PC-3 (cell line): ENCODE measurements at places on chromosomes 6 and 20. TPM values are rescaled to one million over a fixed set of nuclear protein-coding genes. Genes with fewer than 3 reads are reported as not detected.

GRCh38 chr20:41340327-41341055, at the start of gene LPIN3:
TSS of gene LPIN3 (plus strand) at chr20:41340821. CDS start at chr20:41345804, 4,983 bp downstream.
- H3K27me3 ChIP-seq, result no peaks in the 10 kb centered on the region
- peak within 1 kb of the TSS; percentile 35; the same call in 1 of the 2 replicates for H3K27ac ChIP-seq
- peaks cover 15% of the 10 kb centered on the region for H3K4me1 ChIP-seq
- no peaks in the 10 kb centered on the region for H3K36me3 ChIP-seq

GRCh38 chr20:62392621-62393334, 5.9 kb downstream of the RPS21 start:
- peaks cover 9% of the 10 kb centered on the region for H3K4me1 ChIP-seq
- H3K27me3 ChIP-seq, result no peaks in the 10 kb centered on the region
- no peak overlapping the region for H3K4me3 ChIP-seq
- H3K36me3 ChIP-seq, result peaks cover 21% of the 10 kb centered on the region
- no peak overlapping the region for H3K27ac ChIP-seq

The SPDEF gene
- total RNA-seq, result 190 and 205 TPM in 2 replicates

The CLPSL2 gene
- not detected in 2 replicates for total RNA-seq

- no peaks in the 10 kb centered on the region for H3K27me3 ChIP-seq
- H3K4me3 ChIP-seq, result no peak overlapping the region
- DNase-seq, result no peak
These were observed 5.1 kb upstream of the POPDC3 start for GRCh38 chr6:105184921-105185320.

The C6orf58 gene
- not detected in 2 replicates for total RNA-seq

- H3K27ac ChIP-seq, result no peak overlapping the region
- H3K4me1 ChIP-seq, result no peaks in the 10 kb centered on the region
- no peaks in the 10 kb centered on the region for H3K27me3 ChIP-seq
- no peak overlapping the region for H3K4me3 ChIP-seq
These were observed 140.4 kb upstream of the TAB2 start for GRCh38 chr6:149176971-149177667.
